Activated CD8-positive, alpha-beta T cell treated with anti-CD3 and anti-CD28 coated beads for 36 hours (primary cell): ENCODE measurements at places on chromosomes 13 and 19.

- H3K4me1 ChIP-seq = peaks cover 43% of the 10 kb centered on the region
- H3K27ac ChIP-seq = no peak overlapping the region
- no peaks in the 10 kb centered on the region for H3K27me3 ChIP-seq
- peaks cover 5% of the 10 kb centered on the region for H3K36me3 ChIP-seq
Measured at GRCh38 chr19:51135004-51135403, 7.1 kb upstream of the SIGLEC7 start.

GRCh38 chr19:48672994-48673393, at the start of gene NTN5:
Gene NTN5 (minus strand): TSS chr19:48673017. CDS start chr19:48670986, 2,031 bp downstream.
- H3K27ac ChIP-seq = no peak within 1 kb of the TSS
- peaks cover 3% of the 10 kb centered on the region for H3K4me1 ChIP-seq
- no peak for DNase-seq

DNA sequence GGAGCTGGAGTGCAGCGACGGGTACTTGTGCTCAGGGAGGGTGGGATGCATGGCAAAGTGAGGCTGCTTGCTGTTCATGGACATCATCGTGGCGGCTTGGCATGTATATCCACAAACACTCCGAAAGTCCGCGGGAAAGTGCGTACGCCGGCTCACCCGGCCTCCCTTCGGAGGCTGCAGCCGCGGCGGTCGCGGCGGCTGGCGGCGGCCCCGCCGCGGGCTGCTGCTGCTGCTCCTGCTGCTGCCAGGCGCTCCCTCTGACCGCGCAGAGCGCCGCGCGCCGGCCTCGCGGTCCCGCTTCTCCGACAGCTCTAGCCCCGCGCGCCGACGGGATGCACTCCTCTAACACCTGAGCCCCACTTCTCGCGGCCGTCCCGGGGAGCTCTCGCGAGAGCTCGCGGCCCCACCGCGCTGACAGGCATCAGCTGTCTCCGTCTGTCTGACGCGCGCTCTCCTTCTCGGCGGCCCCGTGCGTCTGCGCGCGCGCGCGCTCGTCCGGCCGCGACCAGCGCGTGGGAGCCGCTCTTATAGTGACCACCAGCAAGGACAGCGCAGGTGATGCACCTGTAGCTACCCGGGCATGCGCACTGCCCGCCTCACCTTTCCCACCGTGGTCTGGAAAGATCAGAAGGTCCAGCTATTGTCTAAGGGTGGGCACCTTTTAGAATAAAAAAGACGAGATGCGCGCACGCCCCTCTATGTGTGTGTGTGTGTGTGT, at the start of gene POU4F1:
POU4F1 (minus strand) TSS at position 313 of the 718 bp plus-strand sequence; CDS start at position 87, 226 bp downstream.
- peaks cover 24% of the 10 kb centered on the region for H3K4me1 ChIP-seq
- H3K36me3 ChIP-seq = no peaks in the 10 kb centered on the region
- peak within 1 kb of the TSS; percentile 70 for H3K4me3 ChIP-seq
- peak within 1 kb of the TSS; percentile 47 for H3K27ac ChIP-seq

DNA sequence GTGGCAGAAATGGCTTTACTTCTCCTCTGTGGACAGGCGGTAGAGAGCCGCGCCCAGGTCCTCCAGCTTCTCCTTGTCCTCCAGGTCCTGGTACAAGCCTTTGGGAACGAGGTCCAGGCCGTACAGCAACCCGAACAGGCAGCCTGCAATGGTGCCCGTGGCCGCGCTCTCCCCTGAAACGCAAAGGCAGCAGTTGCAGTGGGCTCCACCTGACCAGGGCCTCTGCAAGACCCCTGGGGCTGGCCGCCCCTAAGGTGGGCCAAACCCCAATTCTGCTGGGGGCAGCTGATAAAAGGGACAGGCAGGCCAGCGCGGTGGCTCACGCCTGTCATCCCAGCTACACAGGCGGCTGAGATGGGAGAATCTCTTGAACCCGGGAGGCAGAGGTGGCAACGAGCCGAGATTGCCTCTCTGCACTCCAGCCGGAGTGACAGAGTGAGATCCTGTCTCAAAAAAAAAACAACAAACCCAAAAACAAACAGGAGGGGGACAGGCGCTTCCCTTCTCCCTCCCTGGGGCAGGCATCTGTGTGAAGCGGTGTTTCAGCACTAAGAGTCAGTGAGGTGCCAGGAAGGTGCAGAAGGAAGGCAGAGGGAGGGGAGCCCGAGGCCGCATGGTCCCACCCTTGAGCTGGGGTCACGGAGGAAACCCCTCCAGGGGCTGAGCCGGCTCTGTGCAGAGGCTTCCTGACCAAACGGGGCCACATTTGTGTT, 30.3 kb downstream of the ADPRHL1 start:
- no peaks in the 10 kb centered on the region for H3K36me3 ChIP-seq
- DNase-seq = no peak
- no peak overlapping the region for H3K4me3 ChIP-seq
- no peak overlapping the region for H3K27ac ChIP-seq

GRCh38 chr13:97471711-97472110, 37.7 kb downstream of the RAP2A start:
- H3K4me1 ChIP-seq = no peaks in the 10 kb centered on the region
- DNase-seq = no peak
- H3K27ac ChIP-seq = no peak overlapping the region
- no peaks in the 10 kb centered on the region for H3K27me3 ChIP-seq
- H3K36me3 ChIP-seq = no peaks in the 10 kb centered on the region

DNA sequence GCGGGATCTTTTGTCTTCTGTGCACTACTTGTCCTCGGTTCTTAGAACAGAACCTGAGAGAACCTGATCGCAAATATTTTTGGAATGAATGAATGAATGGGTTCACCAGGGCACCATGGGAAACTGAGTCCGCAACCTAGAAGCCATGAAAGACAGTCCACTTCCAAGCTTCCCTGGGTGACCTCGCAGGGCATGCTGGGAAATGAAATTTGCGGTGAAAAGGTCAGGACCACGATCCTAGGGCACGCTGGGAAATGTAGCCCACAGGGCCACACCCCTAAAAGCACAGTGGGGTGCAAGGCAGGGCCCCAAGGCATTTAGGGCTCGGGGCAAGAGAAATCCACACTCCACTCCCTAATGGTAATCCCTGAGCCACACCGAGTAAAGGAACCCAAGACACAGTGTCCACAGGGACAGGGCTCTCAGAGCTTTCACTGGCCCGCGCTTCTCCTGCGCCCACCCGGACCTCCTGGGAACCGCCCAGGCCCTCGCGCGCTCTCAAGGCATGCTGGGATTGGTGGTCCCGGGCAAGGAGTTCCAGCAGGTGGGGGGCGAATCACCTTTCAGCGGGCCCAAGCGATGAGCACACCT, 1.1 kb upstream of the PPP1R12C start:
- peak overlapping the region; percentile 89 for H3K4me3 ChIP-seq
- peaks cover 3% of the 10 kb centered on the region for H3K27me3 ChIP-seq
- peaks cover 24% of the 10 kb centered on the region for H3K4me1 ChIP-seq
- DNase-seq = peak; percentile 50

GRCh38 chr13:93811071-93811737, 584.6 kb downstream of the GPC6 start:
- no peaks in the 10 kb centered on the region for H3K4me1 ChIP-seq
- no peak overlapping the region for H3K4me3 ChIP-seq
- peaks cover 12% of the 10 kb centered on the region for H3K27me3 ChIP-seq

GRCh38 chr13:114023716-114024602, 50.1 kb upstream of the C13orf46 start:
- peaks cover 13% of the 10 kb centered on the region for H3K36me3 ChIP-seq
- H3K27me3 ChIP-seq = no peaks in the 10 kb centered on the region
- no peak for DNase-seq
- peak overlapping the region; percentile 73 for H3K27ac ChIP-seq
- H3K4me3 ChIP-seq = no peak overlapping the region

GRCh38 chr19:6018786-6019185, 40.8 kb upstream of the RANBP3 start:
- DNase-seq = peak; percentile 37
- H3K27me3 ChIP-seq = no peaks in the 10 kb centered on the region
- peaks cover 2% of the 10 kb centered on the region for H3K4me1 ChIP-seq
- no peaks in the 10 kb centered on the region for H3K36me3 ChIP-seq
- H3K27ac ChIP-seq = no peak overlapping the region

- H3K27ac ChIP-seq = no peak overlapping the region
- no peaks in the 10 kb centered on the region for H3K4me1 ChIP-seq
- no peaks in the 10 kb centered on the region for H3K27me3 ChIP-seq
- H3K36me3 ChIP-seq = no peaks in the 10 kb centered on the region
- DNase-seq = no peak
Measured at GRCh38 chr19:5271145-5271544, 69.5 kb downstream of the PTPRS start.

GRCh38 chr19:22832031-22832762, at the start of gene ZNF723:
Gene ZNF723 (plus strand): TSS chr19:22832291. CDS start chr19:22832380, 89 bp downstream.
- no peak within 1 kb of the TSS for H3K4me3 ChIP-seq
- no peak for DNase-seq
- no peaks in the 10 kb centered on the region for H3K4me1 ChIP-seq
- H3K27ac ChIP-seq = no peak within 1 kb of the TSS

DNA sequence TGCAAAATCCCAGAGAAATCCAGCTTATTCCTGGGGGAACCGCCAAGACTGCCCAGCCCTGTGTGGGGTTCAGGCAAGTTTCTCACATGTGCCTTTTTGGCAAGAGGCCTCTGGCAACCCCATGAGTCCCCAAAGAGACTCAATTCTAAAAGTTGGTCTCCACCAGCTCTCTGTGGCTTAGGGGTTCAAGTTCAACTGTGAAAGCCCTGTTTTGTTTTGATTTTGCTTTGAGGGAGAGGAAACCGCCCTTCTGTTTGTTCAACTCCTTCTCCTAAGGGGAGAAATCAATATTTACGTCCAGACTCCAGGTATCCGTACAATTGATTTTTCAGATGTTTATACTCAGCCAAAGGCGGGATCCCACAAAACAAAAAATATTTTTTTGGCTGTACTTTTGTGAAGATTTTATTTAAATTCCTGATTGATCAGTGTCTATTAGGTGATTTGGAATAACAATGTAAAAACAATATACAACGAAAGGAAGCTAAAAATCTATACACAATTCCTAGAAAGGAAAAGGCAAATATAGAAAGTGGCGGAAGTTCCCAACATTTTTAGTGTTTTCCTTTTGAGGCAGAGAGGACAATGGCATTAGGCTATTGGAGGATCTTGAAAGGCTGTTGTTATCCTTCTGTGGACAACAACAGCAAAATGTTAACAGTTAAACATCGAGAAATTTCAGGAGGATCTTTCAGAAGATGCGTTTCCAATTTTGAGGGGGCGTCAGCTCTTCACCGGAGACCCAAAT, 583 bp upstream of the LDLR start:
- H3K4me3 ChIP-seq = peak overlapping the region; percentile 92
- H3K36me3 ChIP-seq = peaks cover 31% of the 10 kb centered on the region
- H3K4me1 ChIP-seq = peaks cover 36% of the 10 kb centered on the region
- H3K27ac ChIP-seq = peak overlapping the region; percentile 98

- no peaks in the 10 kb centered on the region for H3K36me3 ChIP-seq
- no peak overlapping the region for H3K4me3 ChIP-seq
- no peak overlapping the region for H3K27ac ChIP-seq
- H3K27me3 ChIP-seq = peaks cover 13% of the 10 kb centered on the region
- no peaks in the 10 kb centered on the region for H3K4me1 ChIP-seq
Measured at GRCh38 chr13:23509781-23510543, 60.2 kb upstream of the TNFRSF19 start.
